ENCODE measurements at places on chromosomes 1 and 21. TPM values are rescaled to one million over a fixed set of nuclear protein-coding genes. Genes with fewer than 3 reads are reported as not detected.

Gene CD1D
- 0.59 TPM for total RNA-seq

DNA sequence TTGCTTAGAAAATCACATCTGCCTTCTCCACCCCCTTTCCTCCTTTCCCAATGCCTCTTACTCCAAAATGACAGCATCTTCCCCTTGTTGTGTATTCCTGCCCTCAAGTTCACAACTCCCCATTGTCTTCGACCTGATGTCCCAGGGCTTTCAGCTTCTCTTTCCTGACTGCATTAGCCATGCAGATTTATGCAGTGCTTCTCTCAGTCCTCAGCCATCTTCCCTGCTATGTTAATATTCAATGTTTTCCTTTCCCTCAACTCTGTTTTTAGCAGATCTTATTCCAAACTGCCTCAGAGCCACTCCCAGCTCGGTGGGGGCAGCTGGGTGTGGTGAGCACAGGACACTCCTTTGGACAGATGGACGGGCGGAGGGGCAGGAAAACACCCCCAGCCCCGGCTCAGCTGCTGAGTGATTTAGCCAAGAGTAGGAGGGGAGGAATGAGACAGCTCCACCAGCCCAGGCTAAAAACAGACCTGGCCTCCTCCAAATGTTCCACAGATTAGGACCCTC lies 71.0 kb downstream of the CD2 start:
- no peak overlapping the region for H3K4me3 ChIP-seq
- H3K27me3 ChIP-seq: no peaks in the 10 kb centered on the region
- no peaks in the 10 kb centered on the region for H3K36me3 ChIP-seq
- DNase-seq: no peak

DNA sequence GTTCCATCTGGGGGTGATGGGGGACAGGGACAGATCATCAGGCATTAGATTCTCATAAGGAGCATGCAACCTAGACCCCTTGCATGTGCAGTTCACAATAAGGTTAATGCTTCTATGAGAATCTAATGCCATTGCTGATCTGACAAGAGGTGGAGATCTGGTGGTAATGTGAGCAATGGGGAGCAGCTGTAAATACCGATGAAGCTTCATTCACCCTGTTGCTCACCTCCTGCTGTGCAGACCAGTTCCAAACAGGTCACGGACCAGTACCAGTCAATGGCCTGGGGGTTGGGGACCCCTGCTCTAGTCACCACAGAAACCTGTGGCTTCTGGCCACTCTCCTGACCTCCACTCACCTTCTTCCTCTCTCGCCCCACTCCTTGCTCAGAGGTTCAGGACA lies 229.9 kb downstream of the PTPRU start:
- H3K36me3 ChIP-seq: no peaks in the 10 kb centered on the region
- no peaks in the 10 kb centered on the region for H3K27me3 ChIP-seq
- H3K4me3 ChIP-seq: no peak overlapping the region
- no peaks in the 10 kb centered on the region for H3K4me1 ChIP-seq

Gene BEND5
- 3.7 TPM for total RNA-seq

Gene USH2A
- total RNA-seq: 0.32 TPM

Gene C8A
- not detected for total RNA-seq

Measured in psoas muscle (tissue), 8 donors.